Activated T-helper 9 cell treated with anti-CD3 and anti-CD28 coated beads, Interleukin-2, amount 50 U/mL, for 16 hours (primary cell): ENCODE measurements at places on chromosomes 7 and 10.

DNA sequence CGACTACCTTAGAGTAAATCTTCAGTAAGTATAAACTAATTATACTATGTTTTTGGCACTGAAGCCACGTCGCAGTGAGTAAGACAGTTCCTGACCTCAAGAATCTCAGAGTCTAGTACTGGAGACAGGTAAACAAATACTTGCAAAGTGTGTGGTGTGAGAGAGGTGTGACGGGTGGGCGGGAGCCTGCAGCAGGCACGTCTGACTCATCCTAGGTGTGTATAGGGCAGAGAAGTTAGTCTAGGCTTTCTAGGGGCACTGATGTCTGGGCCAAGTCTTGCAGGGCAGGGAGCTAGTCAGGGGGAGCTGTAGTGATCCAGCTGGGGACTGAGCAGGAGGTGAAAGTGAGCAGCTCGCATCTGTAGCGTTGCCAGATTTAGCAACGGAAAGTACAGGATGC, 35.9 kb upstream of the SFTPD start:
- no peak for DNase-seq

- no peak for DNase-seq
Observed at GRCh38 chr10:132100556-132101349, 35.0 kb downstream of the JAKMIP3 start.

GRCh38 chr10:127920306-127921074, 13.6 kb downstream of the PTPRE start:
- no peak for DNase-seq

GRCh38 chr7:85025312-85025756, 161.5 kb downstream of the SEMA3D start:
- no peak for DNase-seq

- DNase-seq = no peak
Observed at GRCh38 chr10:50280049-50280841, 28.9 kb upstream of the ASAH2 start.

- DNase-seq = no peak
Observed at GRCh38 chr10:110410329-110411046, 87.2 kb upstream of the DUSP5 start.

DNA sequence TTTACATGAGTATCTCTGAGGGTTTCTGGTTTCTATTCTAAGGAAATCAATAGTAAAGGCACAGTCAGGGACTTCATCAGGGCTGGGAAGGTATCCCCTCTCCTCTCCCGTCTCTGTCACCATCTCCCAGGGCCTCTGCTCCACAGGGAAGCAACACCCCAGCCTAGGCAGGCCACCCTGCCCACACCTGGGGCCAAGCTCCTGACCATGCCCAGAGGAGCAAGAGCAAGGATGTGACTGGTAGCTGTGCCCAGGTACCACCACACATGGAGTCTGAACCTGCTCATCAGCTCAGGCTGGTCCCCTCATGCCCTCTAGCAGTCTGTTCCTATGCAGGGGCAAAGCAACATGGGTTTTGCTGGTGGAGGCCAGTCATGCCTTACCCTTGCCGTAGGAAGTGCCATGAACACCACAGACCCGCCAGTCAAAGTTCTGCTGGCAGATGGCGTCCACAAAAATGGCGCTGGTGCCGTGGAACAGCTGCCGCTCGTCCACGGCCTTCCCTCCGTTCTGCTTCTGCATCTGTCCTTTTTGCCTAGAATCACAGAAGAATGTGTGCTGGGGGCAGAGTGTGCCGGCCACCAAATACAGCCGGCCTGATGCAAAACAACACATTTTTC, 36.8 kb downstream of the PARP12 start:
- no peak for DNase-seq

DNA sequence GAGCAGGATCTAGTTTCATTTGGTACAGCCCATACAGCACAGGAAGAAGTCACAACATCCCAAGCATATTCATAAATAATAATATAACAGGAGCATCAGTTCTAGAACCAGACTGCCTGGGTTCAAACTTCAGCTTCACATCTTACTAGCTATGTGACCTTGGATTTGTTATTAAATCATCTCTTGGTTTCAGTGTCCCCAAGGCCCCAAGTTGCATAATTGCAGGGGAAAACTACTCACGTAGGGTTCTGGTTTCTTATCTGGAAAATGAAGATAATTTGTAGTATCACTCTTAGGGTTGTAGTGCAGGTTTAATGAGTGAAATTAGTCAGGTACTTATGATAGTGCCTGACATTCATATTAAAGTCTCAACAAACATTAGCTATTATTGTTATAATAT, 5.5 kb upstream of the IQUB start:
- no peak for DNase-seq

DNA sequence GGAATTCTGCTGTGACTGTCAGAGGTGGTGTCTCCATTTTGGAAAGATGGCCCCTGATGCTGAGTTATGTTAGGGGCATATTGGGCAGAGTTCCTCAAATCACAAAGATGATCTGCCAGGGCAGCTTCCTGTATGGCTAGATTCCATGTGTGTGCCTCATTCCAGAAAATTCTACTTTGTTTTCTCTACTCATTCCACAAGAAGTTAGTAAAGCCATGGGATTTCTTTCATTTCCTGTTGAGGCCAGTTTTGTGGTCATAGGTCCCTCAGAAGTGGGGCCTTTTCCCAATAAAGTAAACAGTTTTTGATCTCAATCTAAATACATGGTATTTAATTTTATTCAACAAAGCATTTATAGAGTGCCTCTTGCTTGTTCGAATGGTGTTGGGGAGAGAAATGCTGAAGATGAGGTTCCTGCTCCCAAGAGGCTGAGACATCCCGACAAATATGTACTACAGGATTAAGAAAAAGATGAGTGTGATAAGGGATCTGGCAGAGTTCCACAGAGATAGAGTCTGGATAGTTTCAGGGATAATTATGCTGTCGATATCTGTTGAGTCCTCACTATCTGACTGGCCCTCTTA, 33.0 kb downstream of the MINDY4 start:
- DNase-seq = no peak

DNA sequence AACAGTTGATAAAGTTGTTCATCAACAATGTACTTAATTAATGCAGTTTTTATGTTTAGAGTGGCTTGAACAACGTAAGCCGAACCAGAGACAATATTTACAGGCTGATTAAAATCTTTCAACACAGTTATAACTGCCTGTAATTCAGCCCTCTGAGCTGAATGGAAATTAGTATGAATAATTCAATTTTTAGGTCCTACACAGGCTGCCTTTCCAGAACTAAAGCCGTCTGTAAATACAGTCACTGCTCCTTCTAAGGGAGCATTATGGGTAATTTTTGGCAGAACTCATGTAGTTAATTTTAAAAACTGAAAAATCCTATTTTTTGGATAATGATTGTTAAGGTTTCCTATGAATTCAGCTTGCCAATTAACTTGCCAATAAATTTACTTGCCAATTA, 2.6 kb upstream of the GIMAP4 start:
- no peak for DNase-seq

DNA sequence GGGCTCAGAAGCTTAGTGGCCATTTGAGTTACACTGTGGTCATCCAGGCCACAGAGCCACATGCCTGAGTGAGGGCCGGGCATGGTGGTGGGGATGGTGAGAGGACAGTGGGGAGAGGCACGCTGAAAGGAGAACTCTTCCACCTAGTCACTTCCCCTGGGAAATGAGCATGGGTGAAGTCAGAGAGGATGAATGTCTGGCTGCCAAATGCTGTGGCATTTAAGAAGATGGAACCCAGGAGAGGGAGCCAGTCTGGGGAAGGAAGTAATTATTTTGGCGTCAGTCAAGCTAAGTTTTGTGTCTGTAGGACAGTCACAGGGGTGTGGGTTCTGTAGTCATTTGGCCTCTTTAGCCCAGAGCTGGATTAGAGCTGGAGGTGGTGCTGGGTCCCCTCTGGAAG, 86.0 kb upstream of the PODXL start:
- DNase-seq = no peak

DNA sequence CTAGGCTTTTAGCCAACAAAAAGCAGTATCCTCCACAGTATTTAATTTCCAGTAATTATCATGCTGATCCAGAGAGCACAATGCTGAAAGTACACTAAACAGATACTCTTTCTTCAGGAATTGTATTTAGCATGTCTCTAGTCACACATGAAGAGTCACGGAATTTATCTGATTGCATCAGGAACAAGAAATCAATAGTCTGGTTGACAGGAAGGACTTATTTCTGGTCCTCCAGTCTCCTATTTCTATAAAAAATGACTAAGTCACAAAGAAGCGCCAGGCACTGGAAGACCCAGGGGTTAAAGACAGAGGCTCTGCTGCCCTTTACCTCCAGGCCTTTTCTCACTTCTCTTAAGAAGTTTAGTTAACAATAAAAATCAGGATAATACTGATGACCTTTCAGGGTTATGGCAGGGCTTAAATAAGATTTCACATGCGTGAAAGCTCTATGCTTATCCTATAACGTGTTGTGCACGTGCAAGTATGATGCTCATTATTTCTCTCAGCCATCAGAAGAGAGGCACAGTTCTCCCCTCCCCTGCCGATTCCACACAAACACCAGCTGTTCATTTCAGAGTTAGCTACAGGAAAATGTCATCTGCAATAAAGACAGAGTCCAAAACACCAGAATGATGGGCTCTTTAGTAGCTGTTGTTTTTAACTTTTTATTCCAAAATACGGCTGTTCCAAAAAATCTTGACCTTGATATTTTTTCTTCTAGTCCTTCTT, 36.9 kb downstream of the SLC26A4 start:
- no peak for DNase-seq

GRCh38 chr10:69867699-69868558, 66.2 kb downstream of the COL13A1 start:
- no peak for DNase-seq

DNA sequence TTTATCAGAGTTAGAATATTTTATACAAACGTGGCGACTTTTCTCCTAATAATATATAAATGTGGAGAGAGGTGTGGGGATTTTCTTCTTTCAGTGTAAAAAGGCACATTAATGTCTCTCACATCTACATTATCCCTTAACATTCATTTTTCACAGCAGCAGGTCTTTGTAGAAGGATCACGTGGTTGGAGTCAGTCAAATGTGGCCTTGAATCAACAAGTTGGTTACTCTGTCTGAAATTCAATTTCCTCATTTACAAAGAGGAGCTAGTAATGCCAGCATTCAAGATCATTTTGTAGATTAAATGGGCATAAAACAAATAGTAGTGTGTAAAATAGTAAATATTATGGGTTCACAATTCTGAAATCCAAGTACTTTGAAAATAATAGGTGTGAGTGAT, 183.1 kb upstream of the SEMA3E start:
- no peak for DNase-seq

DNA sequence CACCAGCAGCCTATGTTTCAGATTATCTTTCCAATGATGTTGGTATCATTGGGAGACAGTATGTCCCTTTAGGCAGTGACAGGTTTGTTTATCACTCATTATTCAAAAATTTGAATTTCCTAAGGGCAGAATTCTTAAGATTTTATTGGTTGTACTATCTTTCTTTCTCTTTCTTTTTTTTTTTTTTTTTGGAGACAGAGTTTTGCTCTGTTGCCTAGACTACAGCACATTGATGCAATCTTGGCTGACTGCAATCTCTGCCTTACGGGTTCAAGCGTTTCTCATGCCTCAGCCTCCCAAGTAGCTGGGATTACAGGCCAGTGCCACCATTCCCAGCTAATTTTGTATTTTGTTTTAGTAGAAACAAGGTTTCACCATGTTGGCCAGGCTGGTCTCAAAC, 111.2 kb downstream of the PON1 start:
- DNase-seq = no peak

DNA sequence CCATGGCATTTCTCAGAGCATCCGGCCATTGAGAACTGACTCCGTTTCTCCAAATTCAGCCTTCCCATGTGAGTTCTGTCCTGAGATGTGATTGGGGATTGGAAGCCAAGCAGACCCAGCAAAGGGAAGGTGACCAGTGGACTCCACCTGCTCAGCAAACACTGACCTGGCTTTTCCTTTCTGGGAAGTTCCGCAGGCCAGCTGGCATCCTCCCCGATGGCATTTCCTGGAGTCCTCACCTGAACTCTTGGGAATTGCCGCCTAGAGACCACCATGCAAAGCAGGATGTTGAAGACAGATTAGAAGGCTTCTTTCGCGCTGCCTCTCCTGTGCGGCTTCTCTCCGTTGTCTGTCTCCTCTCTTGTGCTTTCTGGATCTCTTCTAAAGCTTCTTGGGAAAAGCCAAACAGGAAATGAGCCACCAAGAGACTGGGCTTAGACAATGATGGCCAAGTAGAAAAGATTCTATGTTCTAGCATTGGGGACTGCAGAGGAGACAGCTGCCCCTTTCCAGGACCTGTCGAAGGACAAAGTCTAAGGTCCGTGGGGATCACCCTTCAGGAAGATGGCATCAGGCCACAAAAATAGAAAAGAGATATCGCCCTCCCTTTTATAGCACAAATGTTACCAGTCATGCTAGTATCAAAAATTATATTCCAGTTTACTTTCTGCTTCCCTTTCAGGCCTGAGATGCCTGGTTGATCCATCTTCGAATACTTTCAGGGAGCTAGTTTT, 103.7 kb upstream of the INSYN2A start:
- no peak for DNase-seq

DNA sequence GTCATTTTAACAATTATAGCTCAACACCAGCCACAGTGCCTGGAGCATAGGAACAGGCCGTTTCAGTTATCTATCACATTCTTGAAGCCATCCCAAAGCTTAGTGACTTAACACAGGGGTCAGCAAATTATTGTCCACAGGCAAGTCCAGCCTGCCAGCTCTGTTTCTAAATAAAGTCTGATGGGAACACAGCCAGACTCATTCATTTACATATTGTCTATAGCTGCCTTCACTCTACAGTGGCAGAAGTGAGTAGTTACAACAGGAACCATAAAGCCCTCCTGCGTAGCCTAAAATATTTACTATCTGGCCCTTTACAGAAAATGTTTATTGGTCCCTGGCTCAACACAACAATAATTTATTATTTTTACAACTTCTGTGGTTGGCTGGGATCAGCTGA, 407.5 kb upstream of the AUTS2 start:
- no peak for DNase-seq

DNA sequence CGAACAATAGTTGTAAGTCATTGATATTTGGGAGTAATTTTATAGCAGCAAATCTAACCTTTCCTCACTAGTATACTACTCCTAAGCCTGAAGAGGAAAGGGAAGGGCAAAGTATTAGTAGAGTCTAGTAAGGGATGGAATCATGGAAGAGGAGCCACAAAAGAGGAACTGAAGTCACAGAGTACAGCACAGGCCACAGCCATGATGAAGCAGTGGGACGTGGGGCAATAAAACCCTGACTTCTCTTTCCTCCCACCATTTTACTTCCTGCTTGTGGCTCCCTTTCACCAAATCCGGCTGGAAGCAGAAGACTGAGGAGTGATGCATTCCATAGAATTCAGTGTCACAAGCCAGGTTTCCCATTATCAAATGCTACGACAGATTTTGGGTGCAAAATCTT, 58.7 kb downstream of the CABCOCO1 start:
- no peak for DNase-seq
